ENCODE measurements at places on chromosomes 6 and 20.
A peak's percentile ranks its signal among the peaks of the same experiment; 100 is the strongest.

GRCh38 chr6:12367412-12367811 is 77.3 kb downstream of the EDN1 start:
- DNase-seq, result no peak

DNA sequence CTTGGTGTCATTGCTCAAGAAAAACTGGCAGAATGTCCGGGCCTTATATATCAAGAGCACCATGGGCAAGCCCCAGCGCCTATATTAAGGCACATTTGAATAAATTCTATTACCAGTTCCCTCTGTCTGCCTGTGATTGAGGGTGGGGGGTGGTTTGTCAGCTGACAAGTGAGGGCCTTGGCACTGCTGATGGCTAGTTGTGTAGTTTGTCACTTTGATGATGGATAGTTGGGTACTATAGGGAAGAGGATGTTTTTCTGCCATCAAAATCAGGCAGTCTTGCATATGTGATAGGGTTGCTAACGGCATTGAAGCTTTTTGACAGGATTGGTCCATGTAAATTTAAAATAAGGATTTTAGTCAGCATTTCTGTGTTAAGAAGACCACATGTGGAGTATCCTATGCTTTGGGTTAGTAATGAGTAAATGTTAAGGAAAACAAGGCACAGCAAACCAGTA is 2.5 kb downstream of the RPL10A start:
- DNase-seq, result no peak

- DNase-seq, result peak; percentile 50
Observed at GRCh38 chr6:34423254-34423653, 2.6 kb downstream of the RPS10 start.

- DNase-seq, result no peak
Observed at GRCh38 chr20:22789676-22790075, 205.3 kb upstream of the FOXA2 start.

DNA sequence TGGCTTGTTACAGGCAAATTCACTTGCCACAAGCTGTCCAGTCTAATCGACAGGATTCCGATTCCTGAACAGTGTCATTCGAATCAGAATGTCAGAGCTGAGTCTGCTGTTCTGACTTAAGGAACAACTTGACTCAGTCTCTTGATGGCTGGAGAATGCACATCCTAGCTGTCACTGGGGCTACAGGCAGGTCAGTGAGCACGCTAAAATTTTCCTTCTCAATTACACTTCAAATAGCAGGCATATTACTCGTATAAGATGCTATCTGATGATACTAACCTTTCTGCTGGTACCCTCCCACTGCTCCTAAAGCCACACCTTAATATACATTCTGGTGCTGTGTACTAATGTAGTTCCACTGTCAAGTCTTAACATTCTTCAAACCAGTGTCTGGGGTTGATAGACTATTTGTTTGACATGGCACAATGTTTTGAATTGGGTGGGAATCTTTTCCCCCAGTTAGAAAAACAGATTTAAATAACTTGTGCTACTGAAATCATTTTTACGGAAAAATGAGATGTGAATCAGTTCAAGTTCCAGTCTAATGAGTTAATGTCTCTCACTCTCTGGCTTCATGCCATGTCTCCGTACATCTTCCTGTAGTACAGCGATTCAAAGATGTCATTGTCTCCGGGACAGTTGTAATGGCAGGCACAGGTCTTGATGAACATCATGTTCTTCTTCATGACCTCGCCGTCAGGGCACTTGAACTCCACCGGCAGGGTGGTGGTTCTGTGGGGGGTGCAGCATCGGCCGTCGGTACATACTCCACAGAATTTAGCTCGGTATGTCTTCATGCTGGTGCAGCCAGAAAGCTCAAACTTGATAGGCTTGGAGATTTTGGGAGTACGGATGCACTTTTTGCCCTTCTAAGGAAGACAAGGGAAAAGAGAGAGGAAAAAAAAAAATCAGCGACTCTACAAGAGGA is 2.2 kb downstream of the CCN2 start:
- peak; percentile 87 for DNase-seq

DNA sequence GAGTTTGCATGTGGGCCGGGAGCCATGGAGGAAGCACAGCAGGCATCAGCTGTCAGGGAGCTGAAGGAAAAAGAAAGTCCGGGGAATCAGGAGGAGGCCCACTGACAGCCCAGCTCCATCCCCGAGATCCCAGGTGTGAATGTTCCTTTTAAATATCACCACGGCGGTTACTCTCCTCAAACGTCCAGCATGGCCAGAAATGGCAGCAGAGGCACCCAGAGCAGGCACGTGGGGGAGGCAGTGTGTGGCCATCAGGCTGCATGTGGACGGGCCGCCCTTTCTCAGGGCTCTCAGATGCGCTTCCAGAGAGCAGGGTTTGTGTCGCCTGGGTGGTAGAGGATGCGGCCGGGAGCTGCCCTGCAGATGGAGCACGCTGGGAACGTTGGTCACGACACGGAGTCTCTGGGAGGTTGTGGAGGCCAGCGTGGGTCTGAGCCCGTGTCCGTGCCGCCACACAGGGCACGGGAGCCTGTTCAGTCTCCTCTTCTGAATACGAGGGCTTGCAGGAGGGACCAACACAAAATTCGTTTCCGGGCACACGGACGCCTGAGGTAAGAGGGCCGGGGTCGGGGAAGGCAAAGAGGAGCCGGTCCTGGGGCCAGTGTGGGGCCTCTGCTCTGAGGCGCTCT is 45.3 kb upstream of the DACT2 start:
- no peak for DNase-seq

GRCh38 chr20:18056174-18057100 is 1.3 kb downstream of the OVOL2 start:
- DNase-seq, result no peak
